Mesenteric fat pad (tissue), 1 donor: ENCODE measurements at places on chromosomes 11 and 22. TPM values are rescaled to one million over a fixed set of nuclear protein-coding genes. Genes with fewer than 3 reads are reported as not detected.

ANGPTL5 gene
- total RNA-seq, result 0.58 TPM

SLN gene
- total RNA-seq, result not detected

CELSR1 gene
- 1.8 TPM for total RNA-seq

NCR3LG1 gene
- 4.1 TPM for total RNA-seq

IGSF22 gene
- 1.00 TPM for total RNA-seq

C11orf42 gene
- total RNA-seq, result not detected

KLHL35 gene
- 0.61 TPM for total RNA-seq

INSC gene
- total RNA-seq, result not detected

- no peak for DNase-seq
These were observed 484.0 kb upstream of the API5 start for GRCh38 chr11:42827845-42828244.

DNA sequence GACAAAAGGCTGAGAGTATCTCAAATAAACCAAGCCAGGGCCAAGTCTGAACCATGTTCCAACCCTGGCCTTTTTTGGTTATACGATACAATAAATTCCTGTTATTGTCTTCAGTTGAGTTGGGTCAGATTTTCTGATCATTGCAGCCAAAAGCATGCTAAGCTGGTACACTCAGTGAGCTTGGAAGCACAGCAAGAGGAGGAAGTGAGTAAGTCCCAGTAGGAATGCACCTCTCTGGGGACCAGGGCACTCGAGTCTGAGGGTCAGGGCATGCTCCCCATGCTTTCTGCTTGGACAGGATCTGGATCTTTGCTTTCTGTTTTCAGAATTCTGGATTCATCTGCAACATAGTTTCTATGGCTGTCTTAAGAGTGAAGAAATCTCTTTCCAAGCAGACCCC, 73.1 kb downstream of the TMPRSS5 start:
- DNase-seq, result no peak

DNA sequence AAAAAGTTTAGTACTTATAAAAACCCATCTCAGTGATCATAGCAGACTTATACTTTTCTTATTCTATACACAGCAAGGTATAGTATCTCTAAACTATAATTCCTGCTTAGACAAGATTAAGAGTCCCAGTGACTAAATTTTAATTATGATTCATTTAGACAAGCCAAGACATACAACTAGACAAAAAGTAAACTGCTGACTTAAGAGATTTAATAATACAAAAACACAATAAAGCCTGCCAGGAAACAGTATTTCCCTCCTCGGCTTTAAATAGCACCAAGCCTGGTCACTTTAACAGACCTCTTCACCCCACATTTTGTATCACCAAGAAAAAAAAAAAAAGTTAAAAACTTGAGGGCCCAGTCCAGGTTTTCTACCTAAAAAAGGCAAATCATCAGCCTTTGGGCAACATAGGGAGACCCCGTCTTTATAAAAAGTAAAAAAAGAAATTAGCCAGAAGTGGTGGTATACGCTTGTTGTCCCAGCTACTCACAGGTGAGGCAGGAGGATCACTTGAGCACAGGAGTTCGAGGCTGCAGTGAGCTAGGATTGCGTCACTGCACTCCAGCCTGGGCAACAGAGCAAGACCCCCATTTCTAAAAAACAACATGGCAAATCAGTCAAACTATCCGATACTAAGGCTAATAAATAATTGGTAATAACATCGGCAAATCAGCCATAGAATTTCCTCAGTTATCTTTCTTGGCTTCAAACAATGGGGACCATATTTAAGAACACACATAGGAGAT, 53.8 kb downstream of the SIK3 start:
- DNase-seq, result no peak

GRCh38 chr11:131713529-131714134, 343.2 kb downstream of the NTM start:
- no peak for DNase-seq

GRCh38 chr11:17828311-17828751, 93.8 kb downstream of the KCNC1 start:
- DNase-seq, result no peak

DNA sequence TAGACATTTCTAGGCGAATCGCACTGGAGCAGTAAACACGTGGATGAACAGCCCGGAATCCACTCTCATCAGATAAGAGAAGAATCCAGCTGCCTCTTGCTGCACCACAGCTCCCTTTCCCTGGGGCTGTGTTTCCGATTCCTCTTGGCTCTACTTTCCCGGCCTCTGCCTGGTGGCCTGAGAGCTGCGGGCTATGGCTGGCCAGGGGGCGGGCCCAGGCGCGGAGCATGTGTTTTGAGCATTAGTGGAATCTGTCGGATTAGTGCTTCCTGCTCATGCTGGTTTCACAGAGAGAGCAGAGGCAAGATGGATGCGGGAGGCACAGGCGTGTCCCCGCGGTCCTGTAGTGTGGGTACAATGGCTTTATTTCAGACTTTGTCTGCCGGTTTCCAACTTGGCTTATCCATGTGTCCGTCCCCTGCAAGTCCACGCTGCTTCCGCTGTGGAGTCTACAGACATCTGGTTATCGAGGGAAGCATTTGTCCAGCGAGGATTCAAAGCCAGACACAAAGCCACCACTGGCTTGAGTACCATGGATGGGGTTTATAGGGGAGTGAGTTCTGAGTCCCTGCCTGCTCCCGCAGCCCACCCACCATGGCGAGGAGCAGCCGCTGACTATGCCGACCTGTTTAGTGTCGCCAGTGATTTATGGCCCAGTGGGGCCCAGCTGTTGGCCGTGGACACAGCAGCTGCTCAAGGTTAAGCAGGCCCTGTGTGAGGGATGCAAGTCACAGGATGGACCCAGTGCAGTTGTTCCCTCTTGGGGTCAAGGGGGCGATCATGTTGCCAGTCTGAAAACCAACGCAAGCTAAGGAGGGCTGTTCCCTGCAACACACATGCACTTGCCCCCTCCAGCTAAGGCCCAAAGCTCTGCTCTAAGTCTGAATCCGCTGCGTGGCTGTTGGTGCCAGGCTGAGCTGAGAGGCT, 43.3 kb upstream of the EP300 start:
- DNase-seq, result no peak

- DNase-seq, result peak; percentile 93
These were observed at the start of gene AP5B1 for GRCh38 chr11:65780770-65781151. AP5B1 (minus strand) TSS chr11:65780976; CDS start chr11:65780591, 385 bp downstream.

- no peak for DNase-seq
These were observed 631 bp upstream of the SNX19 start for GRCh38 chr11:130916910-130917309.

- no peak for DNase-seq
These were observed 84.5 kb downstream of the ISX start for GRCh38 chr22:35150183-35151107.

- no peak for DNase-seq
These were observed 3.5 kb upstream of the ACAT1 start for GRCh38 chr11:108117746-108118371.

DNA sequence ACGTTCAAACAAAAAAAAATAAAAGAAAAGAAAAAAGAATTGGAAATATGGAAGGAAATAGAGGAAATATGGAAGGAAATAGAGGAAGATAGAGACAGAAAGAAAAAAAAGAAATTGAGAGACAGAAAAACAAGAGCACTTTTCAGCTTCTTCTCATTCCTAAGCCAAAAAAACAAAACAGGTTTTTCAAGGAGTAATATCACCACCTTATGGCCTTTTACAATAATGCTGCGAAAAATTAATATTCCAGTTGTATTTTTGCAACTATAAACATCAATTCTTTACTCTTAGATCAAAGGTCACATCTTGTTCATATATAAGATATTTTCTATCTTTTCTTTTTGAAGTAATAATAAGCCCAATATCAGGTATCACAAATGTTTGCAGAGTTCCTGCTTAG, 328.3 kb downstream of the FAT3 start:
- DNase-seq, result no peak

- peak; percentile 92 for DNase-seq
These were observed 71.0 kb upstream of the TP53I11 start for GRCh38 chr11:45021692-45022141.

DNA sequence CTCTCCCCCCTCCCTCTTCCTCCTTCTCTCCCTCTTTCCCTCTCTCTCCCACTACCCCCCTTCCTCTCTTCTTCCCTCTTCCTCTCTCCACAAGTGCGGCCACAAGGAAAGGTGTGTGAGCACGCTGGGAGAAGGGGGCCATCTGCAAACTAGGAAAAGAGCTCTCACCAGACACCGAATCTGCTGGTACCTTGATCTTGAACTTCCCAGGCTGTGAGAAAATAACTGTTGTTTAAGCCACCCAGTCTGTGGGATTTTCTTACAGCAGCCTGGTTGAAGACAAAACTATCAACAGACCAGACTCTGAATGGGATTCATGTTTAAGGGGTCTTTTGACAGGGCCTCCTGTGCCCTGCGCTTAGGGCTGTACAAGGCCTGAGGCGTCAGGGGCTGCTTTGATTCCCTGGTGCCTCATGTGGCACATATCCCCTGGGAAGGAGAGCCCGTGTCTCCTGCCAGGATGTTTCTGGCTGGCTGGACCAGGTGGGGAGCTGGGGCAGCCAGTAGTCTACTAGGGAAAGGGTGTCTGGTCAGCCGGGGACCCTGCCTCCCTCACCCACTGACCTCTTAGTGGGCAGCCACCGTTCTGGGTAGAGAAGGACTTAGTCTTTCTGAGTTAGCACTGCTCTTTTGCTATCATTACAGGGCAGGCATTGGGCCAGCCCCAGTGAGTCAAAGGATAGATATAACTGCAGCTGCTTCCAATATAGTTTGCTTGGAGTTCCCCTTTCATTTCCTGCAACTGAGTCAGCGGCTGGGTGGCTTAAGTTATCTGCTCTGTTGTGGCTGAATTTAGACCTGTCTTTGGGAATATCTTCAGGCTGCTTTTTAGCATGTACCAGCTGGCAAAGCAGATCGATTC, 6.2 kb downstream of the PANX1 start:
- DNase-seq, result no peak

GRCh38 chr11:69893631-69894030, 74.4 kb upstream of the FGF3 start:
- DNase-seq, result no peak

- no peak for DNase-seq
These were observed 7.1 kb upstream of the CDC42EP2 start for GRCh38 chr11:65307298-65308229.

DNA sequence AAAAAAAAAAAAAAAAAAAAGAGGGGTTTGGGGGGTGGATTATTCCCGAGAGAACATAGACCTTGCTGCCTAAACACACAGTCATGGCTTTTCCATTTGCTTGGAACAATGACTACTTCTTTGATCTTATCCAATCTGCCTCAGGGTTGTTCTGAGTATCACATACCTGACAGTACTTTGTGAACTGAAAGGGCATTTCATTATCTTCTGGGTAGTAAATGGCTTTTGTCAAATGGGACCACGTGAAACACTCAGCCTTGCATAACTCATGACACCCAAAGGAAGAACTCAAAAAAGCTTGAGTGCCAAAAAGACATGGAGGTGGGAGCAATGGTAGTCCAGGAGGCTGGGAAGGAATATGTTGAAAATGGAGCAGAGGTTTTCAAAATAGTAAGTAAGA, 123.2 kb upstream of the BID start:
- no peak for DNase-seq

DNA sequence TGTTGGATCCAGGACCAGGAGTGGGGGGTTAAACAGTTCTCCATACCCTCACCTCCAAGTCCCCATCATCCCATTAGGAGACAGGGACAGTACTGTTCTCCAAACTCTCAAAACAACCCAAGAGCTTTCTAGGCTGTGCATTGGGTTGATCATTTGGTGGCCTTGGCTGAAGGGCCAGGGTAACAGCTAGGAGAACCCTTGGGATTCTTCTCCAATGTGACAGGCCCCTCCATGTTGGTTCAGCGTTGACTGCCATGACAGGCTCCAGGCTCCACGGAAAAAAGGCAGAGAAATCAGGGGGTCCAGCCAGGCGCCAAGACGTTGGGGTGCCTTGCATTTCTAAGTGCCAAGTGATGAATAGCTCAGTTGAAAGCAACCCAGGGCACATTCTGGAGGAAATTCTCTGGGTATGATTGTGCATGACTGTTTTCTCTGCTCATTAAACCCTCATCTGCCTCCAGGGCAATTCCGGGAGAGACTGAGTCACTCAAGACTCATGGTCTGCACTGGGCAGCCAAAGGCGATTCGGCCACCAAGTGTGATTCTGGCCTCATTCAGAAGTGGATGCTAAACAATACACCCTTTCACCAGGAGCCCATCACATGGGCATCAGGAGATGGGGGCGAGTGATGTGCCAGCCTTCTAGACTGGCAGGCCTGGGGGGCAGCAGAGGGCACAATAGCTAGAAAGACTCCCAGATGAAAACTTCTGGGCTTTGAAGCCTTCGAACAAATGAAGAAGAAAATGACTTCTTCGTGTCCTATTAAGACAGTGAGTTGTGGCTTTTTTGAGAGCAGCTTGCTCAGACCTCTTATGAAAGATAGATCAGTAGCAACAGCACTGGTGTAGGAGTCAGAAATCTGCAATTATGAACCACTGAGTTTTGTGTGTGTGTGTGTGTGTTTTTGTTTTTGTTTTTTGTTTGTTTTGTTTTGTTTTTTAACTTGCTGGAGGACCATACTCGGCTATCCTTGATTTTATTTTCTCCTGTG, 27.7 kb downstream of the CD44 start:
- DNase-seq, result no peak
